Left forelimb (tissue), 1 donor: ENCODE measurements at places on chromosomes 1 and 21.

- no peak for DNase-seq
These were observed 11.3 kb upstream of the PTPRC start for GRCh38 chr1:198627436-198628066.

- DNase-seq = no peak
These were observed 322.5 kb downstream of the AJAP1 start for GRCh38 chr1:4976859-4977440.

GRCh38 chr1:225651872-225652728 is 823 bp downstream of the ENAH start:
- no peak for DNase-seq

GRCh38 chr1:53981220-53981619 is 35.1 kb downstream of the LRRC42 start:
- no peak for DNase-seq

DNA sequence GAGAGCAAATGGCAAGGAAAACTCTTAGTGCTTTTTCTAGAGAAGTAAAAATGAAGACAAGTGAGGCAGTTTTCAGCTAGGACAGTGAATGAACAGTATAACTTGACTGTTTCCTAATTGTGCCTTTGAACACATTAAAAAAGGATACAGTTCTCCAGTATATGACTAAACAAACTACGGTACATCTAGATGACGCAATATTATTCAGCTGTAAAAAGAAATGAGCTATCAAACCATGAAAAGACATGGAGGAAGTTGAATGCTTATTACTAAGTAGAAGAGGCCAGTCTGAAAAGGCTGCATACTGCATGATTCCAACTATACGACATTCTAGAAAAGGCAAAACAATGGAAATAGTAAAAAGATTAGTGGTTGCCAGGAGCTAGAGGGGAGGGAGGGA is 206.3 kb downstream of the SIPA1L2 start:
- no peak for DNase-seq

- DNase-seq = no peak
These were observed 37.4 kb downstream of the PRDM2 start for GRCh38 chr1:13737398-13737797.
